ENCODE measurements at places on chromosomes 4 and X.
A peak's percentile ranks its signal among the peaks of the same experiment; 100 is the strongest.

- DNase-seq: no peak
Measured at GRCh38 chrX:71637253-71637618, 18.9 kb upstream of the CXCR3 start.

GRCh38 chr4:47915378-47915777, 995 bp upstream of the NFXL1 start:
- no peak for DNase-seq

- DNase-seq: peak; percentile 78
Measured at GRCh38 chrX:104112326-104112951, at the start of gene ZCCHC18. Gene ZCCHC18 (plus strand): TSS chrX:104112523. CDS start chrX:104114112, 1,589 bp downstream.

DNA sequence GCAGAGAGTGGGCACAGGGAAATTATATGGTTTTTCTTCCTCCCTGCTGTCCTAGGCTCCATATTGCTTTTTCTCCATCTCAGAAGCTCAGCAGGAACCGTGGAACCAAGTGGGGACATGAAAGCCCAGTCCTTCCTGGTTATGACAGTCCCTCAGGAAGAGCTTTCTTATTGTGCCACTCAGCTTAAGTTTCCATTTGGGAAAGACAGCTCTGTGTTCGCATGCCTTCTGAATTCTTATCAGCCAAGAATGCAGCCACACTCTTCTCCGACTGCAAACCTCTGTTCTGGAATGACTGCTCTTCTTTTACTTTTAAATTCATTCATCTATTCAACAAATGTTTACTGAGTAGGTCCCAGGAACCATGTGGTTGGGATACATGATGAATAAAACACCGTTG, 58.0 kb upstream of the PPARGC1A start:
- DNase-seq: no peak

GRCh38 chr4:7815981-7816380, 123.7 kb downstream of the AFAP1 start:
- no peak for DNase-seq

DNA sequence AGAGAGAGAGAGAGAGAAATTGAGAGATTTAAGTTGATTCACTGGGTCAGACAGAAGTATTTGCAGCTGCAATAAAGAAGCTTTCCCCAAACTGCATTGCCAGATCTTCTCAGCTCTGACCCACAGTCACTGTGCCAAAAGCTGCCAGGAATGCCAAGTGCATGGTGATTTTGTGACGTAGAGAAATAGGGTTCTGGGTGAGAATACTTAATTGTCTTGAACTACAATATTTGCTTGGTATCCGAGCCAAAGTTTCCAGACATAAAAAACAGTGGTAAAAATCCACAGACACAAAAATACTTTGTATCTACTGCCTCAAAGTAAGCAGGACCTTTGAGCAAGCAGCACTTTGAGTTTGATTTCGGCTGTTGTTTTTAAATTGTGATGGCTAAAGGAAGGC, 331.1 kb downstream of the GRID2 start:
- DNase-seq: peak; percentile 8

GRCh38 chr4:53920116-53920515, 144.3 kb downstream of the CHIC2 start:
- DNase-seq: peak; percentile 20

- DNase-seq: no peak
Measured at GRCh38 chr4:47499700-47500099, 14.6 kb downstream of the ATP10D start.

- DNase-seq: no peak
Measured at GRCh38 chr4:123288309-123289025, 108.1 kb upstream of the SPRY1 start.

- DNase-seq: no peak
Measured at GRCh38 chrX:105865709-105866108, 43.4 kb downstream of the NRK start.

DNA sequence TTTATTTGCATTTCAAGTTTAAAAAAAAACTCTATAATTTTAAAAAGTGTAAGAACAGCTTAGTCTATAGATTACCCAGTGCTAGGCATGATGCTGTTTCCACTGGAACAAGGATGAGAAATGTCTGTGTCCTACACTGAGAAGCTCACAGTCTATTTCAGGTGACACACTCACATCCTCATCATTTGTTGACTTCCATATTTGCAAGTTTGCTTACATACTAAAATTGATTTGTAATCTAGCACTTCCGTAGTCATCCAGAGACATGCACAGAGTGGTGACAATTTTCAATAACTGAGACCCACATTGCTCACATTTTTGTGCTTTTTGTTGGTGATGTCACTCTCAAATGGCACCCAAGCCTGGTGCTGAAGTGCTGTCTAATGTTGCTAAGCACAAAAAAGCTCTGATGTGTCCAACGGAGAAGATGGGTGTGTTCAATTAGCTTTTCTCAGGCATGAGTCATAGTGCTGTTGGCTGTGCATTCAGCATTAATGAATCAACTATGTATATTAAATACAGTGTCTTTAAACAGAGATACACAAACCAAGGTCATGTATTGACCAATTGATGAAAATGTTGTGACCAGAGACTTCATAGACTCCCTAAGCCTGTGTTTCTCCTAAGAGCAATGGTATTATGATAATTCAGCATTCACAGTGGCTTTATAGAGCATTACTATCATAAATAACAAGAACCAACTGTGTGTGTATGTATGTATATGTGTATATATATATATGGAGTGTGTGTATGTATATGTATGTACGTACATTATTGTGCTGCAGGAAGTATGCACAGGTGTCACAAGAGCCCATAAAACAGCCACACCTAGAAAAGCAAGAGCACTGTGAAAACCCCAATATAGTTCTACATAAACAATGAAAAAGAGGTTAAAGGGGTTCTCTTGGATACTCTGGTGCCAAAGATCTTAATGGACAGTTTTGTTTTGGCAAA, 31.2 kb upstream of the VCX3B start:
- no peak for DNase-seq

DNA sequence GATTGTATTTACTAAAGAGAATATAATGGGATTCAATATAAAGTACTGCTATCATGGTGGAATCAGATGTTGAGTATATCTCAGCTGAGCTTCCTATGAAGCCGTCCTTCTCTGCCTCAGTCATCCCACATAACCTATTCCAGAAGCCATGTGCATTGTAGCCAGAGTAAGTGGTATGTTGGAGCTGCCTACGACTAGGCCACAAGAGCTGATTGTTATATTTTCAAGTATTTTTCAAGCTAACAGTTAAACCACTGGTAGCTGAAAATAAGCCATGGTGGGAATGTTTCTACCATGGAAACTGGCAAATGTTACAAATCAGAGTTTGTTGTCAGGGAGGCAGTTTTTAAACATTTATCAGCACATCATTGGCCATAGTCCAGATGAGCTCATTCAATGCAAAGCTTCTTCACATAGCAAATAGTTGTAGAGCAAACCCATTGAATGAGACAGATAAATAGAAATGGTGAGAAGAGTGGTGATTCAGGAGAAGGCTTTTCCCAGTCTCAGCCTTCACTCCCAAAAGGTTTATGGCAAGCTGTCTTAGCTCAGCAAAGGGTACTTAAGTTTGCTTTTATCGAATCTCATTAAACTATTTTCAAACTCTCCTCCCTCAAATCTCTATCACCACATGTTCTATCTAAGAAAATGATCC, 436.4 kb downstream of the PCDH19 start:
- DNase-seq: no peak

DNA sequence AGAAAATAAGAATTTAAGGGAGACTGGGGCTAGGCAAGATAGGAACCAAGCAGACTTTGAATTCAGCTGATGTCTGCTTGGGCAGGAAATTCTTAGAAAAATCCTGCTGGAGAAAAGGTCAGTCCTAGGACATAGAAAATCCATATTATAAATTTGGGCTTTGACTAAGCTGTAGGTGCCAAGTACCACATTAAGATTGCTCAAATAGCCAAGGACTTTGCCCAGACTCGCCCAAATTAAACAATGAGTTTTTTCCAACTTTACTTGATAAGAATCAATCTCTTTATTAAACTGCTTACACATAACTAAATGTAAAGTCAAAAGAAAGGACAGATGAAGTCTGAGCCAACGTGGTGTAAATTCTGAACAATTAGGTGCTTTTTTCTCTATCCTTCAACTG, 95.4 kb downstream of the FUNDC1 start:
- no peak for DNase-seq

- peak; percentile 63 for DNase-seq
Measured at GRCh38 chr4:6986072-6986780, 56.9 kb upstream of the TADA2B start.

DNA sequence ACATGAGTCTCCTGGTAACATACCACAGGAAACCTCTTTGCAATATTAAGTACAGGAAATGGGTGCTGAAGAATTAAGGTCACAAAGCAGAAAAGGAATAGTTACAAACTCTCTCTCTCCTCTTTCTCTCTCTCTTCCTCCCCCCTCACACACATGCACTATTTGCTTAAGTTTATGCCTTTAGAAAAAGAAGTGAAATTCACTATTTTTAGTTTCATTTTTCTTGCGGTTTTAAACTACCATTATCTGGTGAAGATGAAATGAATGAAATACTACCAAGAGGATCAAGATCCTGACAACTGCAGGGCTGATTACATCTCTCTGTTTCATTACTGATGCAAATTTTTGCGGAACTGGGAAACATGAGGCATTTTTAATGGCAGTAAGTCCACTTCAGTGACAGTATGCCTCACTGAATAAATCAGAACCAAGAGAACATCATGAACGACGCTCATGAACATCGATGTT, 64.3 kb upstream of the FTHL17 start:
- DNase-seq: no peak

DNA sequence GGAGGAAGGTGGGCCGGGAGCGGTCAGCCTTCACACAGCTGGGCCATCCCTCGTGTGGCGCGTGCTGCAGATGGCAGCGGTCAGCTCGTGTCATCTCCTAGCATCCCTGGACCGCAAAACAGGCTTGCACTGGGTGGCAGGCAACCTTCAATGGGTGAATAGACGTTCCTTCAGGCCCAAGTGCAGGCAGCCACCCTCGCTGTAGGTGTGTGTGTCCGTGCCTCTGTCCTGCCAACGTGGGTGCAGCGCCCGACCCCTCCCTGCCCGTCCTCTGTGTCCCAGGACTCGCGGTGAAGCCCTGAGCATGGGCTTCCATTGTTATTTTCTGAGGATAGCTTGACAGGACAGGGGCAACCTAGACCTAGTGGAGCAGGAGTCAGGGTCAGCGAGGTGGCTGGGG, 79.8 kb upstream of the STOX2 start:
- DNase-seq: no peak

Data from NCI-H82 (cell line).